ENCODE measurements at places on chromosomes 6 and 20.

- no peak for DNase-seq
Observed at GRCh38 chr6:13164291-13164690, 164.0 kb downstream of the TBC1D7 start.

- no peak for DNase-seq
Observed at GRCh38 chr20:25469558-25469957, 62.1 kb downstream of the GINS1 start.

DNA sequence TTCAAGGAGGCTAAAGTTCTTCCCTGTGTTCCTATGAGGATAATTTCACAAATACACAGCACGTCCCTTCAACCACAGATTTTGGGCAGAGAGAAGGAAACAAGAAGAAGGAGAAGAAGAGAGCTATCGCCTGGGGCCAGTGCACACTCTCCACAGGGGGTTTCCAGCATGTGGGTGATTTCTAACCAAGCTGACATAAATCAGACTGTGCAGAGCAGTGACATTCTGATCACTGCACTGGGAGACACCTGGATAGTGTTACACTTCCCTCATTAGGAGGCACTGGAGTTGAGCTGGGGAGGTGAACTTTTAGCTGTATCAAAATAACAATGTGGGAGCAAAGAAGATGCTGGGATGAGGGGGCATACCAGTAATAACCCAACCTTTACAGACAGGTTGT lies 71.8 kb upstream of the CENPW start:
- no peak for DNase-seq

- DNase-seq = no peak
Observed at GRCh38 chr6:148857798-148858390, 111.1 kb downstream of the UST start.

- no peak for DNase-seq
Observed at GRCh38 chr6:170174771-170175643, 115.9 kb downstream of the DLL1 start.

GRCh38 chr6:13299918-13300317 lies 28.4 kb downstream of the TBC1D7 start:
- DNase-seq = no peak

GRCh38 chr20:11056414-11056813 lies 382.6 kb upstream of the JAG1 start:
- no peak for DNase-seq

DNA sequence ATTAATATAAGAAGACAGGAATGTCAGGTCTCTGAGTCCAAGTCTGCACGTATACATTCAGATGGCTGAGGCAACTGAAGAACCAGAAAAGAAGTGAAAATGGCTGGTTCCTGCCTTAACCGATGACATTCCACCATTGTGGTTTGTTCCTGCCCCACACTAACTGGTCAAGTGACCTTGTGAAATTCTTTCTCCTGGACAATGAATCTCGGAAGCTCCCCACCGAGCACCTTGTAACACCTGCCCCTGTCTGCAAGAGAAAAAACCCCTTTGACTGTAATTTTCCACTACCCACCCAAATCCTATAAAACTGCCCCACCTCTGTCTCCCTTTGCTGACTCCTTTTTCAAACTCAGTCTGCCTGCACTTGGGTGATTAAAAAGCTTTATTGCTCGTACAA lies 140.4 kb downstream of the SYNE1 start:
- no peak for DNase-seq

DNA sequence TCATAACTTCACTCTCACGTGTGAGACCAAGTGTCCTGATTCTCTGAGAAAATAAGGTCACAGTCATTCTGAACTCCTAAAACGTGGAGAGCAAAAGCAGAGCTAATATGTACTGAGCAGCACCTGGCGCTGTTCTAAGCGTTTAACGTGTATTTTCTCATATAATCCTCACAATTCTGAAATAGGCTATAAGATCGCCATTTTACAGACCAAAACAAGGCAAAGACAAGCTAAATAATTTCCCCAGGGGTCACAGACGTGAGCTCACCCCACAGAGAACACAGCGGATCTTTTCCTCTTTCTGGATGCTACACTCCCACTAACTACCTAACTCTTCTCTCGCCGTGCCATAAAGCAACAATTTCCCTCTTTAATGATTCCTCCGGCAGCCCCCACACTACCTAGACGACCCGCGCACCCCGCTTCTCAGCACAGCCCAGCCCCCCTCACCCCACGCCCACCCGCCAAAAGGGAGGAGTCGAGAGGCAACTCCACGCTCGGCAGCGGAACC lies 636 bp downstream of the SUPT3H start:
- no peak for DNase-seq

DNA sequence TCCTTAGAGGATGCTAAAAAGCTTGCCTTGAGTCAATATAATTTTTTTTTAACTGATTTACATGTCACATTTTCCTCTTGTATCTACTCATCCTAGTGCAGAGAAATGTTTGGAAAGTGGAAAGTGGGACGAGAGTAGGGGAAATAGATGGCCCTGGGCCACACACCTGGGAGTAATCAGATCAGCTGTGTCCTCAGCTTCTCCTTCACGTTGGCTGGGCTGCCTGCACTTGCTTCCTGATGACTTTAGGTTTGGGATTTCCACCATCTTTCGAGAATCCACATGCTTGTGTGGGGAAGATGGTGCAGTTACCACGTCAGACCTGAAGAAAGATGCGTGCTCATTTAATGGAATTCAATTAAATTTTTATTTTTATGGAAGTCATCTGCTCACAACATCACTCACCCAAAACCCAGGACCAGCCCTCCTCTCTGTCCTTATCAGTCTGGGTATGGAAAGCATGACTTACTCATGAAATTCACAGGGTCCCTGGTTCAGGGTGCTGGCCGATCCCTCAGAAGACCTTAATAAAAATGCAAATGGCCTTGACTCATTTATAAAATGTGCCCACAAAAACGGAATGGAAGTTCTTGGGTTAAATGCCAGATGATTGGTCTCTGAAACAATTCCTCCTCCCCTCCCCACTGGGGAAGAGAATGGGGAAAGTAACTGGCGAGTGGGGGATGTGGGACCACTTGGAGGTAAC lies 74.5 kb upstream of the TIAM2 start:
- DNase-seq = no peak

DNA sequence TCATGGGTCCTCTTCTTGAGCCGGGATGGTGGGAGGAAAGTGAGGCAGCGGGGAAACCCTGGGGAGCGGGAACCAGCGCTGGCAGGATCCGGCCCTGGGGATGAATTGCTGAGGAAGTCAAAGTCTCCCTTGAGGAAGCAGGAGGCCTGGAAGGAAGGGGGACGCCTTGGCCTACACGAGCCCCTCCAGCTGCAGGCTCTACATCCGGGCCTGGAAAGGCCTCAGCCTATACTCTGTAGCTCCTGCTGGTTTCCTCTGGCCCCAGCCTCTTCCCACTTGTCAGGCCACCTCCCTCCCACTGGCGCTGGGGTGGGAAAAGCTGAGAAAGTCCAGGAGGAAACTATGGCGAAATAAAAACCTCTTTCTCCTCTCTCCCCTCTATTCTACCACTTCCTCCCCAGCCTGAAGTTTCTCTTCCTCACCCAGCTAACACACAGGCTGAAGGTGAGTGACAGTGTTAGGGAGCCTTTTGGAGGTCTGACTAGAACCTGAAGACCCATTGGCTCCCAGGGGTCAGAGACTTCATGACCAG lies 14.9 kb downstream of the TREML2 start:
- no peak for DNase-seq

DNA sequence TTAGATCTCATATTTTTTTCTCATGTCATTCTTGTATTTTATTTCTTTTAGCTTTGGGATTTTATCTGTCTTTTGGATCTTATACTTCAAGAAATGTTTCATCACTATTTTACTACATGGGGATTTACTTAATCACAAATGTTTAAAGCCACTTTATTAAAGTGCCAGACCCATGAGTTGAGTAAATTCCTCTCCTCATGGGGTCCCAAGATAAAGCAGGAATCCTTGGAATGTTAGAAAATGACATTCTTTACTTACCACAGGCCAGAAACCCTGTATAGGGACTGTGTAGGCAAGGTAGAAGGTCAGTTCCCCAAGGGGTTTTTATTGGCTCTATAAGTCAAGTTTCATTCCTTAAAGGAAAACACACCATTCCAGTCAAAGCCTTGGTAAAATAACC lies 28.4 kb upstream of the OR2J2 start:
- no peak for DNase-seq

DNA sequence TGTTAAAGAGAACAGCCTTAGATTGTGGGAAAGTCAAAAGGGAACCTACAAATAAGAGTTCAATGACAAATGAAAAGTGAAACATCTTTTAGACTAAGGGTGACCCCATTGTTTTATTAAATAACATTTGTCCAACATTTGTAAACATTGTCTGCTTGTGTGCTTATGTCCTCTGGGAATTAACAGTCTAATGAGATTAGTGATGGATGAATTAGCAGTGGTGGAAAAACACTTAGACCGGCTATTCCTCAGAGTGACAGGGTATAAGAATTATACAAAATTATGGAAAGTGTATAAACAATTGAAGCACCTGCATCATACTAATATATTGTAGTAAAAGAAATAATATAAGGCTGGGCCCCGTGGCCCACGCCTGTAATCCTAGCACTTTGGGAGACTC lies 29.3 kb upstream of the HFE start:
- DNase-seq = no peak

DNA sequence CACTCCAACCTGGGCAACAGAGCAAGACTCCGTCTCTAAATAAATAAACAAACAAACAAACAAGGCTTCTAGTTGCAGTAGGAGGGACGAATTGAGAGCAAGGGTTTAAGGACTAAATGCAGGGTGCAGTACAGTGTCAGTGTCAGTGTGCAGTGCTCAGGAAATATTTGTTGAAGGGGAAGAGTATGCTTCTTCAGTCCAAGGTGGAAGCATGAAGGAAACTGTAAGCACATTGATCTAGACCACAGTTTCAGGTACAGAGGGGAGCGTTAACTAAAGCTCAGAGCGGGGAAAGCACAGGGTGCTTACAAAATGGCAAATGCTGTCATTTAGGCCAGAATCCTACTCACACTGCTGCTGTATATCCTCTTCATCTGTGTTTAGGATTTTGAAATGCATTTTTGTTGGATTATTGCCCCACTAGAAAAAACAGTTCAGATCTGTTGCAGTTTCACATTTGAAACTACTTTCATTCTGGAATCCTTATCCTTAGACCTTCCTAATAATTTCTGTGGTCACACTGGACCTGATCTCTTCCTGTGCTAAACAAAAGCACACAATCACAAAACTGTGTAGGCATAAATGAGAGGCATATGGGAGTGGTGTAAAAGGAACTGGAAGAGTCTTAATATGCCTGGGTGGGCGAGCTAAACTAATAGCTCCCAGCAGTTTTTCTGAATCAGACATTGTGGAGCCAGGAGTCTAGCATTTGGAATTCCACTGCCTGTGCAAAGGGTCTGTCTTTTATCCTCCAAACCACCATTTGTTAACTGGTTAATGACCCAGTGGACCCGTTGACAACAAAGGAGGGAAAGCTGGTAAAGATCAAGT lies 41.4 kb downstream of the CBFA2T2 start:
- DNase-seq = no peak

GRCh38 chr6:30767158-30767943 lies 23.0 kb upstream of the IER3 start:
- no peak for DNase-seq

- DNase-seq = no peak
Observed at GRCh38 chr6:155782320-155782731, 326.7 kb upstream of the NOX3 start.

GRCh38 chr6:158040051-158040803 lies 58.6 kb downstream of the SYNJ2 start:
- no peak for DNase-seq

DNA sequence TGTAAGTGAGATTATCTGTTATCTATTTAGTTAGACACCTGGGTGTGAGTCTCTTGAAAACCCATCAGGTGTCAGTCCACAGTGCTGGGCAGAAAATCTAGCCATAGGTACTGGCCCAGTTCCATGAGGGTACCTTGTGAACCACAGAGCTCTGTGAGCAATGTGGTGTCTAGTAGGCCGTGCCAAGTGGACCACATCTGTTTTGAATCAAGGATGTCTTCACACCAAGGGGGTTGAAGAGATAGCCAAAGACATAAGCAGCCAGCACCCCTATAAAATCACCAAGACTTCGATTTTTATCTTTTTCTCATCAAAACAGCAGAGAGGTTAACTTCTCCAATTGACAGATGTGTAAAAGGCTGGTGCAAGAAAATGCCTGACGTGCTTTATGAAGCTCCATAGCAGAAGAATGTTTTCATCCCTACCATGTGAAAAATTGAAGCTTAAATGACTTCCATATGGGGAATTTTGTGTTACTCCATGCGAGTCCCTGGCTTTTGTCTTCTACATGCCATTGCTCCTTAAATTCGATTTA lies 368.7 kb downstream of the HAO1 start:
- DNase-seq = no peak

- DNase-seq = peak; percentile 22
Observed at GRCh38 chr20:20410678-20411077, 42.8 kb downstream of the INSM1 start.

- DNase-seq = peak; percentile 15
Observed at GRCh38 chr6:129370268-129370916, 339.6 kb downstream of the ARHGAP18 start.

DNA sequence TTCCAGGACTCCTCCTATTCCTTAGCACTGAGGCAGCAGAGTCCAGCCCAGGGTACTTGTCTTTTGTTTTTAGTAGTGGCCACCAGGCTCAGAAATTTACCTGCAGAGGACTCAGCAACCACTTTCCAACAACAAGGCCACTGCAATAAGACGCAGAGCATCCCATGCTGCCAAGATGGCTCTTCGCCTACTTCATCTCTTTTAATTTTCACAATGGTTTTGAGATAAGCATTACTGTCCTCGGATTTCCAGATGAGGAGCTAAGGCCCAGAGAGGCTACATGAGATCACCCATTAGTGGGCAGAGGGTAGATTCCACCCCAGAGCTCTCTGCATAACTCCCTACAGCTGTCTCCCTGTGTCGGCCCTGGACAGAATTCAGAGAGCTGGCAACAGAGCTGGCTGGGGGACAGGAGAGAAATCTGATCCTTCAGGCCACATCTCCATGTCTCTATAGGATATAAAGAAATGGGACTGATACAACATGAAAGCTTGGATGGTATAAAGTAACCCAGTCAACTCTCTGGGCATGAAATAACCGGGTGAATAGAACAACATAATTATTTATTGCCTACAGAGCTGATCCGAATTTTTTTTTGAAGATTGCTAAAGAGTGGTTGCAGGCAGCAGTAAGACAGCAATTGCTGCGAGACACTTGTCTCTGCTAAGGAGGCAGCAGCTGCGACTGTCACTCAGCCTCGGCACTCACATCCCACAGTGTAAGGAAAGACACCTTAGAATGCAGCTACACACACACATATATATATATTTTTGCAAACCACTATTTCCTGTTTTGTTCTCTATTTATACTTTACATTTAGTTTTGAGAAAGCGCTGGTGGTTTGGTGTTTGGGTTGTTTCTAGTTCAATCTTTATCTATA lies 37.2 kb downstream of the SCML4 start:
- no peak for DNase-seq

DNA sequence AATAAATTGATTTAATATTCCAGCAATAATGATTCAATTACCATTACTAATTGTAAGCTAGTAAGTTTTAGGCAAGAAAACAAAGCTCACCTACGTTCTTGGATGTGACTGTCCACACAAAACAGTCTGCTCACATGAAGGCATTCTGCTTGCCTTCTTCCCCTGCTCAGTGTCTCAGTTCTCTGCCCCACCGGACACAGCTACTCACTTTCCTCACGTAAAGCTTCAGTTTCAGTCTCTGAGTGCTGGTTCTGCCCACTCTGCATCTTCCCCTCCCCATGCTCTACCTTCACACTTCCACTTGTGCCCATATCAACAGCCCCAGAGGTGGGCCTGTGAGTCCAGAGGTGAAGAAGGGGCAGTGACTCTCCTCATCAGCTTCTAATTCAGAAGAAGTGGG lies 73.9 kb upstream of the C6orf118 start:
- no peak for DNase-seq
